ENCODE measurements at places on chromosomes 3 and 15. TPM values are rescaled to one million over a fixed set of nuclear protein-coding genes. Genes with fewer than 3 reads are reported as not detected.

GRCh38 chr15:87167706-87168105, 1088.0 kb downstream of the AGBL1 start:
- DNase-seq = no peak

- DNase-seq = no peak
Measured at GRCh38 chr3:159941038-159942000, 47.3 kb upstream of the IL12A start.

DNA sequence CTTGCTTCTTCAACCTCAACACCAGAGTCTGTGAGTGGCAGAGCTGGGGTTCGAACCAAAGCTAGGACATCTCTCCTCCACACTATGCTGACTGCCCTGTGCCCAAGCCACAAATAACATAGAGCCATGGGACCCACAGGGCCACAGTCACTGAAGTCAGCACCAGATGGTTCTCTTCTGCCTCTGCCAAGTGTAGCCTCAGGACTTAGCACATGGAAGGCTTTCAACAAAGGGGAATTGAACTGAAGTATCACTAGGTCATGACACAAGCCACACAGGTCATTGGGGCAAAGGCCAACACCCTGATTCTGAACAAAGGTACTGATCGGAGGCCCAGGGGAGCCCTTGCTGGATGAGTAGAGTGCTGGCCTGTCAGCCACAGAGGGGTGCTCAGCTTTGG, 83.6 kb downstream of the BDH1 start:
- no peak for DNase-seq

DNA sequence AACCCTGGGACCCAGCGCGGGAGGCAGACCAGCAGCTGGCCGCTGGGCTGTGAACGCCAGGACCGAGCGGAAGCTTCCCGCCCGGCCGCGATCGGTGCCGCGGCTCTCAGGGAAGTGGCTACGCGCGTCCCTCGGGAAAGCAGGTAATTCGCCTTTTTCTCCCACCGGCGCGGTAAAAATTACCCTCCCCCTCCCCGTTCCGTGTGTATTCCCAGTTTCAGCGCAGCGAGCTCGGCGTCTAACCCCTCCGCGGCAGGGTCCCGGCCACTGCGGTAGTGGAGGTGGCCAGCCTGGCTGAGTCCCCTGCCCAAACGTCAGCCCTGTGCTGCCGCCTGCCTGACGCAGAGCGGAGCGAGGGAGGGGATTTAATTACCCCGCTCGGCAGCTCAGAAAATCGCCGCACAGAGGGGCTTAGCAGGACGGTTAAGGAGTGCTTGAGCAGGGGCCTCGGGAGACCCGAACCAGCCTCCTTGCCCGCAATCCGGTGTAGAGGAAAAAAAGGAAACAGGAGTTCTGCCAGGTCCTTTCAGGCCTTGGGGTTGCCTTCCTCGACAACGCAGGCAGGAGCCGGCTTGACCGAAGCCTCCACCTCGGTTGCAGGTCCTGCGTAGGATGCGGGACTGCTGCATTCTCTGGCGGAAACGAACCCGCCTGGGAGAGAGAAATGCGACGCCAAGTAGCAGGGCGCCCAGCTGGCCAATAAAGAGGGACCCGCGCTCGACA, 2.9 kb downstream of the GATA2 start:
- DNase-seq = no peak

DNA sequence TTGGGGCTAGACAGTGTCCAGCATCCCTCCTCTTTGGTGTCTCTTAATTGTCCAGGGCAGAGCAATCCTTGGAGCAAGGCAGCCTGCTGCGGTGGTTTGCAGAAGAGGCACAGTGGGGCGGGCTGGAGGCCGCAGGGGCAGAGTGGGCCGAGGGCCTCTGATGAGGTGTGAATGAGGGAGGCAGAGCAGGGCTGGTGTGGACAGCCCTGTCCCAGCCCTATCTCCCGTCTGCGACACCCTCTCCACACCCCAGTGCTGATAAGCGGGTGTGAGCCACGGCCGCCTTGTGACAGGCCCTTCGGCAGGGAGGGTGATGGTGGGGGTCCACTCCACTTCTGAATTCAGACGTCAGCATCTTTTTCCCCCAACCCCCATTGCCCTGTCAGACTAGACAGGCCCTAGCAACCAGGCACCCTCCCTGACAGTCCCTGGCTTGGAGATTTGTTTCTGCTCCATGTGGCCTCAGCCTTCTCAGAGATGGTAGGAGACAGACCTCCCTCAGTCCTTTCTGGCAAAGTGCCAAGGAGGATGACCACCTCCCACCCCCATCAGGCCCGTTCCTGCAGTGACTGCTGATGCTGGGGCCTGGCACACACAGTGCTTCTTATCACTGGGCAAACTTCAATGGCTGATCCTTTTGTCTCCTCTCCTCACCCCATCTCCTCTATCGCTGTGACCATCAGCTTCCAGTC, 37.3 kb downstream of the EXOG start:
- no peak for DNase-seq

DNA sequence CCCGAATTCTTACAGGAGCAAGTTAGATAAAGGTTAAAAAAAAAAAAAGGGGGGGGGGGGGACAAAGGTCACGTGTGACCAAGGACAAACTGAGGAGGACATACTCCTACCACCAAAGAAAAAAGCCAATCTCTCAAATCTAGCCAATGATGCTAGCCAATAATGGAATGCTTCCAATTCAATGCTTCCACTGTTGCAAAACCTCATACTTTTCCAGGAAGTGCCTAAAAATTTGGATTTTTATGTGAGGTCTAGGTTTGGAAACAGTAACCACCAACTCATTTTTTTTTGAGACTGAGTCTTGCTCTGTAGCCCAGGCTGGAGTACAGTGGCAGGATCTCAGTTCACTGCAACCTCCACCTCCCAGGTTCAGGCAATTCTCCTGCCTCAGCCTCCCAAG, 11.4 kb downstream of the MSL2 start:
- no peak for DNase-seq

GRCh38 chr3:50173685-50174516, 17.5 kb upstream of the GNAT1 start:
- no peak for DNase-seq

DNA sequence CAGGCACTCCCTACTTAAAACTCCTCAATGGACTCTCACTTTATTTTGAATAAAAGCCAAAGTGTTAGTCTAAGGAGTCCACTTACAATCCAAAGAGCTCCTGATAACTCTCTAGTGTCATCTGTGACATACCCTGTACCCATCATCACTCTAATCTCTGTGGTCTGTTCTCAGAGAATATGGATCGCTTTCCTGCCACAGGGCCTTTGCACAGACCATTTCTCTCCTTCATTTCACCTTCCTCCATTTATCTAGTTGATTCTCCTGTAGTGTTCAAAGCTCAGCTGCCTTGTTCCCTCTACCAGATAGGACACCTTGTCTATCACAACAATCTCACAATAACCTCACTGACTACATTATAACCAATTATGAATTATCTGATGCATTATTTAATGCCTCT, 185.4 kb upstream of the KBTBD8 start:
- DNase-seq = no peak

- DNase-seq = no peak
Measured at GRCh38 chr3:54760201-54760600, 167.7 kb downstream of the LRTM1 start.

- no peak for DNase-seq
Measured at GRCh38 chr15:60442031-60442650, 36.8 kb downstream of the ICE2 start.

DNA sequence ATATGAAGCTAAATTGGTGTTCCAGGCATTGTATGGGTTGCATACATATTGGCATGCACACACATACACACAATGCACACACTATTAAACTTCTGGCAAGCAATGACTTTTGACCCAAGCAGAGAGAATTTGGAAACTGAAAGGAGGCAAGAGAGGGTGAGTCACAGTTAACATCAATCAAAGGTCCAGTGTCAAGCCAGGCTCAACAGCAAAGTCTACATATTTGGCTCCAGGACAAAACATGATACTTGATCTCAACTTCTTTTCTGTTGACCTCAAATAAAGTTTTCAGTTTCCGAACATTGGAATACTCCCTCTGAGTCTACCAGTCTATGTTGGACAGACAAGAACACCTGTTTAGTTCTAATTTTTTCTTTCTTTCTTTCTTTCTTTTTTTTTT, 28.3 kb downstream of the IL12A start:
- DNase-seq = no peak

GRCh38 chr3:105527949-105528348, 161.2 kb downstream of the ALCAM start:
- no peak for DNase-seq

DNA sequence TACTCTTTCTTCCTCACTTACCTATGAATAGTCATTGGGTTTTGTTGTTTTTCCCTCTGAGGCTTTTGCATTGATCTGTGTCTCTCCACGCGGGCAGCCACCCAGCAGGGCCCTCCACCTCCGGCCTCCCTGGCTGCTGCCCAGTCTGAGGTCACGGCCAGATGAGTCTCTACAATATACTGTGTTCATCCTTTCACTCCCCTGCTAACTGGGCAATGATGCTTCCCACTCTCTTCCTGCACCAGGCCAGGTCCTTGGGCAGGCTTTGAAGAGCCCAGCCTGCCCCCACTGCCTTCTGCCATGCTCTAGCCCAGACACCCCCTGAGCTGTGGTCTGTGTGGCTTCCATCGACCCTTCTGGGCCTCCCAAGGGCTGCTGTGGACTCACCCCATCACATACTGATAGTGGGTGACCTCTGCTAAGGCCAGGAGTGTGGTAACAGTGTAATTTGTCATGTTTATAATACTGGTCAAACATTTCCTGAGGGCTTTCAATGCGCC, 18.0 kb downstream of the PDIA5 start:
- no peak for DNase-seq

GRCh38 chr15:31098491-31098917, 3.0 kb downstream of the TRPM1 start:
- DNase-seq = no peak

GRCh38 chr15:63345391-63345752, 36.3 kb downstream of the CA12 start:
- DNase-seq = no peak

GRCh38 chr3:105260385-105260784, 106.3 kb upstream of the ALCAM start:
- no peak for DNase-seq

DNA sequence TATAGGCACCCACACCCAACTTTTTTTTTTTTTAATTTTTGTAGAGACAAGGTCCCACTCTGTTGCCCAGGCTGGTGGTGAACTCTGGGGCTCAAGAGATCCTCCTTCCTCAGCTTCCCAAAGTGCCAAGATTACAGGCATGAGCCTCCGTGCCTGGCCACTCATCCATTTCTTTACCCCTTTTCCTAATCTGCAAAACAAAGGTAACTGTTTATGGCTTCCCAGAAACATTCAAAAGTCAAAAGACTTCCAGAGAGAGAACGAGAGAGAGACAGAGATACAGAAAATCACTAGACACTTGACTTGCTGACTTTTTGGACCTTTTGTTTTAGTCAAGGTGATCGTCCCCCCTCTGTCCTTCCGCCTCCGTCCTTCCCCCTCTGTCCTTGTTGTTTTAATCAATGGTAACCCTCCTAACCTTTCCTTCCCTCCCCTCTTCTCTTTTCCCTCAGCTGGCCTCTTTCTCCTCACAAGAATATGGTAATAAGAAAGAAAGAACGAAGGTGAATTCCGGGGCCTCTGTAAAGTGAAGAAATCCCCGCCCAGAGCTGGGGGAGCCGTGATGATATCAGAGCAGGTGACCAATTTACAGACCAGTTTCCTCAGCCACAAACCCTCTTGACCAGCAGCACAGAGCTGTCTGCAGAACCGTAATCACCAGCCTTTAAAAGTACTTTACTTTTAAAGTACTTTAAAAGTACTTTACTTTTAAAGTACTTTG, 21.9 kb downstream of the KLHL6 start:
- DNase-seq = no peak

DNA sequence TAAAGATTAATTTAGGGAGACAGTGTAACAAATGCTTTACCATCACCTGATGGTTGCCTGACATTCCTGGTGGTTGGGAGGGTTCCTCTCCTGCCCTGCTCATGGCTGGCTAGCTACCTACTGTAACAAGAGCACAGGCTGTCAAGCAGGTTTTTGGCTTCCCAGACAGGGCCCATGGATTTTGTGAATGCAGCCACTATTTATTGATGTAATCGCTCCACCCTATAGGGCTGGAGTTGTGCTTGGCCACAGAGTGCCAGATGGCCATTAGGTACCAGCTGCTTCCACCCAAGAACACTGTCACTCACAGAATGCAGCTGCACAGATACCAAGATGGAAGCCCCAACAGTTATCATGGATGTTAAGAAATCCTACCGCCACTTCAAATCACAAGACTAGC, 31.0 kb upstream of the KLHL25 start:
- no peak for DNase-seq

DNA sequence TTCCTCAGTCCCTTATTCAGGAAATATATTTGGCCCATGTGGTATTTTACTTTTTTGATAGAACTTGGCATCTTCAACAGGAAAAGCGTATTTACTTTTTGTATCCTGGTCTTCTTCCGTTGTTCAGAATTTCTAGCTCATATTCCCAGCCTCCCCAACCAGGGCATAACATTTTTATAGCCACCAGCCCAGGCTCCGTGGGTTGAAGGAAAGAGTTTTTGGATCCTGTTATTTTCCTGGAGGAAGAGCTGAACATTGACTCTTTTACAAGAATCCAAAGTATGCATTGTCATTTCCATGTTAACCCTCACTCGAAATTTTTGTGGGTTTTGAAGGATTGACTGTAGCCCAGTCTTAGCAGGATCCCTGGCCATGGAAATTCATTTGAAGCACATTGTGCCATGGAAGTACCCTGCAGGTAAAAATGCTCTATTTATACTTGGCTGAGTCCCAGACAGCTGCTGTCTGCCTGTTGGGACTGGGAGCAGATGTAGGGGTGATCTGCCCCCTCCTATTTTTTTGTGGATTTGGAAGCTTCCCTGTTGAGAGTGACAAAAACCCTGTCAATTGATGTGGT, 98.8 kb downstream of the AKAP13 start:
- no peak for DNase-seq

The CAV3 gene
- not detected for total RNA-seq

The SFMBT1 gene
- 47.1 TPM for total RNA-seq

The C2CD4B gene
- total RNA-seq = 0.18 TPM

The HACL1 gene
- 41.4 TPM for total RNA-seq

The HYAL1 gene
- 0.32 TPM for total RNA-seq

The PLSCR4 gene
- total RNA-seq = not detected

The FBXO40 gene
- total RNA-seq = not detected

The DISP2 gene
- total RNA-seq = 0.05 TPM

Data from naive thymus-derived CD4-positive, alpha-beta T cell (primary cell).